ENCODE measurements at places on chromosomes 3 and 15.
A peak's percentile ranks its signal among the peaks of the same experiment; 100 is the strongest.

GRCh38 chr15:28876131-28876844 is 9.5 kb upstream of the APBA2 start:
- DNase-seq: no peak

DNA sequence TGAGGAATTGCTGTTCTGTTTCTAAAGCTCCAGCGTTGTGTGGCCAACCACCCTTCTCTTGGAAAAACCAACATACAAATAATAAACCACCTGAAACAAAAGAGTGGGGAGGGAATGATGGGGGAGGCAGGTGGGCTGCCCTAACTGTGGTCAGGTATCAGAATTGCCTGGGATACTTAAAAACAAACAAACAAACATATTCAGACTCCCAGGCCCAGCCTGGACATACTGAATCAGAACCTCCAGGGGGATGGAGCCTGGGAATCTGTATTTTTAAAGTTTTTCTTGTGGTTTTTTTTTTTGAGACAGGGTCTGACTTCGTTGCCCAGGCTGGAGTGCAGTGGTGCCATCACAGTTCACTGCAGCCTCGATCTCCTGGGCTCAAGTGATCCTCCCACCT is 4.4 kb downstream of the SLC6A6 start:
- no peak for DNase-seq

GRCh38 chr15:66095871-66096687 is 157.5 kb downstream of the MEGF11 start:
- DNase-seq: no peak

DNA sequence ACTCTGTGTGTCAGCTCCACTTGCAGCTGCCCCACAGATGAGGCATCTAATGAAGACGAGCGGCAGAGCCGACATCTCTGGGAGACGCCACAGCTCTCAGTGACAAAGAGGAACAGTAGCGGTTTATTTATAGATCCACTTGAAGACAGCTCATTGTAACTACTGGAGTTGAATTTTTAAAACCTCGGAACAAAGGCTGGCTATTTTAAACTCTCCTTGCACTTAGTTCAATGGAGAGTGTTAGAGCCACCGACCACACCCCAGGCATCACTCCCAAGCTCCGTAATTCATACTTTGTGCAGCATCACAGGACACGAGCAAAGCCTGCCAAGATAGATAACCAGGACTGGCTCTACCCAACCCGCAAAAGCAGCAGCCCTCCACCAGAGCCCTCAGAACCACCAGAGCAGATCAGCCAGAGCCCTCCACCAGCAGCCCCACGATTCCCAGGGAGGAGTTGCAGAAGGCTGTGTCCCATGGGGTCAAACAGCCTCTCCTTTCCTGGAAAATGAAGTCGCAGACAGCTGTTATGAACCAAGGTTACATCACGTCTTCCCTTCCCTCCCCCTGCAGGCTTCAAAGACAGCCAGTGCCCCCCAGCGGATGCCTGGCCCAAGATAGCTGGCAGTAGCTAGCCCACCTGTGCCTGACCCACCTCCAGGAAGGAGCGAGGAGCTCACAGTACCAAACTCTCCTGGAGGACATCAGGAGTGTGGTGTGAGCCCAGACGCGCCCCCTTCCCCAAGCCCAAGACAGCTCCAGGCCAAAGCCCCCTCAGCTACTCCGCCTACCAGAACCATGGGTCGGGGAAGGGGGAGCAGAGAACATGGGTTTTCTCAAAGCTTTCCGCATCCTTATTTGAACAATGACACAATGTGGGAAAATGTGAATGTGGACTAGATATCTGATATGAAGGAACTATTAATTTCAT is 45.7 kb downstream of the POC1A start:
- DNase-seq: no peak

- DNase-seq: no peak
Observed at GRCh38 chr3:64593350-64593749, 94.5 kb downstream of the ADAMTS9 start.

DNA sequence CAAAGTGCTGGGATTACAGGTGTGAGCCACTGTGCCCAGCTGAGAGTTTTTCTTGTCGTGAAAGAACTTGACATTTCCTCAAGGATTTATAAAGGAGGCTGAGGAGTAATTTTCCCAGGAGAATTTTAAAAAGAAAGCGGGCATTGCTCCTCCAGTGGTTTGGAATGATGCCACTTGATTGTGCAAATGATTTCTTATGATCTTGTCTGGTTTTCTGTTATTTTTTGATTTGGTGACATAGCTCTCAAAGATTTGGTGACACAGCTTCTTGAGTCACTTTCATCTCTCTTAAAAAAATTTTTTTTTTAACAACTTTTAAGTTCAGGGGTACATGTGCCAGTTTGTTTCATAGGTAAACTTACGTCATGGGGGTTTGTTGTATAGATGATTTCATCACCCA is 24.6 kb upstream of the NFKBIZ start:
- DNase-seq: no peak

GRCh38 chr3:147413686-147414389 is 4.7 kb downstream of the ZIC1 start:
- no peak for DNase-seq

GRCh38 chr15:89826671-89827655 is 12.3 kb upstream of the ANPEP start:
- no peak for DNase-seq

GRCh38 chr3:158769952-158770740 is 31.7 kb upstream of the MFSD1 start:
- DNase-seq: no peak

DNA sequence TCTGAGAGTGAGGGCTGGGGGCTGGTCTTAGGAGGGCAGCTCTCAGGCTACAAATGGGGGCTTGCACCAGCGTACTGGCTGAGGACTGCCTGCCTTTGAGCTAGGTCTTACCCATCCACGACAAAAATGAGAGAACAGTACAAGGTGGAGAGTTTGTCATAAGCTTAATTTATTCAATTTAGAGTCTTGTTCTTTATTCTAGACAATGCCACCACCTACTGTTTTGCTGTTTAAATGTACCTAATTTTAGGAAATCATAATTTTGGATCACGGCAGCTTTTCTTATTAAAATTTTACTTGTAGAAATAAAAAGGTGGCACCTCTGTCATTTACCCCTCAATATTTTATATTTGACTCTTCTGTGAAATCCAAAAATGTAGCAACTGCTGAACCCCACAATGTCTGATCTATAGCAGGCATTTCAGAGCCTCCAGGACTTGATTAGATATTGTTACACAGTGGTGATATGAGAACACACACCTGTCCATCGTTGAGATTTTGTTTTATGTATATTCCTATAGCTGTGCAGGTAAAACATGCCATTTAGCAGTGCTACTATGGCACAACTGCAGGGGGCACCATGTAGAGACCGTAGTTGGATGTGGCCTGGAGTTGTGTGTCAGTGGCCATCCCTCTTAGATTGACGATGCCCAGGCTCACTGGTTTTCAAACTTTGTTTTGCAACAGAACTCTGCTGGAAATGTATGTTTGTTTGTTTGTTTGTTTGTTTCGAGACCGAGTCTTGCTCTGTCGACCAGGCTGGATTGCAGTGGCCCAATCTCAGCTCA is 88.6 kb downstream of the SLCO3A1 start:
- no peak for DNase-seq

GRCh38 chr3:105367406-105368213 is 901 bp downstream of the ALCAM start:
- peak; percentile 85 for DNase-seq

- no peak for DNase-seq
Observed at GRCh38 chr15:78390826-78391225, 47.2 kb upstream of the IREB2 start.

DNA sequence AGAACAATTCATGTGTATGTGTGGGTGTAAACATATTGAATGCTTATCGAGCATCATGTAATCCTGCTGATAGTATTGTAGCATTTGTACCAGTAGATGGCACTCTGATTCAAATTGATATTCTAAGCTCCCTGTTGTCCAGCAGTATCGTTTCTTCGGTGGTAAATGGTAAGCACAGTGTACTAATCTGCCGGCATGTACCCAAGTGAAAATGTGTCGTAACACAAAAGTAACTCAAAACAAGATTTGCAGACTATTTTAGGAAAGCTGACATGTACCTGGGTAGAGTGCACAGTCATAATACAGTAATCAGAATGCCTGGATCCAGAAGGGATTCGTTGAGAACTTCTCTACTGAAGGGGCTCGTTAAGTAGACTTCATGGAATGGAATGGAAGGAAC is 31.7 kb upstream of the MNS1 start:
- no peak for DNase-seq

DNA sequence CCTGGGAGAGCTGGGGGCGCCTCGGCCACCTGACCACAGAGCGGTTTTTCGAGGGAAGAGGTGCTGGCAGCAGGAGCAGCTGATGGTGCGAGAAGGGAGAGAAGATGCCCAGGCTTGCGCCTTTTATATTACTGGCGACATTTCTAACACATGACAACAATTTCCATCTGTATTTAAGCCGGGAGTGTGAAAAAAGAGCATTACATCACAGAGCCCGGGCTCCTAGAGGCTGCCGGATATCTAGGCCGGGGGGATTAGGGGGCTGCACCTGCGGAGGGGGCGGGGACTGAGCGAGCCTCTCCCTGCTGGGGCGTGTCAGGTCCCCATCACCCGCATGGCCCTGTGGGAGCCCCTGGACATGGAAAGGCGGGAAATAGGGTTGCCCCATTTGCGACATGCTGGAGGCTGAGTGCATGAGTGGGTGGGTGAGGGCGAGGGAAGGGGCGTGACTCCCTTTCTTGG is 440.7 kb downstream of the MAGI1 start:
- DNase-seq: no peak

DNA sequence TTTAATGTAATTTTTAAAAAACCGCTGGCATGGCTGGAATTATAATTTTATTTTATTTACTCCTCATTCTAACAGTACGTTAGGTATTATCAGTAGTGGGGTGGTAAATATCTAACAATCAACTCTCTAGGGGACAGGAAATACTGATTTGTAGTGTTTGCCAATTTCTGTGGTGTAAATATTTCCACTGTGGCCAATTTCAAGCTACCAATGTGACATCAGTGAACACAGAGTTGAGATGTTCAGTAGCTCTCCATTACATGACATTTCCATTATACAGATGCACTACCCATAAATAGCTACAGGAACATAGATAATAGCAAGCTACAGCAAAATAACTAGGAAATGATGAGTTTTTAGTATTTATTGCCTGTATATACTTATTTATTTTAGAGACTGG is 10.0 kb upstream of the ARL8B start:
- no peak for DNase-seq

GRCh38 chr3:16399473-16399872 is 114.0 kb downstream of the RFTN1 start:
- DNase-seq: no peak

GRCh38 chr3:15345608-15346137 is 13.3 kb upstream of the SH3BP5 start:
- no peak for DNase-seq

DNA sequence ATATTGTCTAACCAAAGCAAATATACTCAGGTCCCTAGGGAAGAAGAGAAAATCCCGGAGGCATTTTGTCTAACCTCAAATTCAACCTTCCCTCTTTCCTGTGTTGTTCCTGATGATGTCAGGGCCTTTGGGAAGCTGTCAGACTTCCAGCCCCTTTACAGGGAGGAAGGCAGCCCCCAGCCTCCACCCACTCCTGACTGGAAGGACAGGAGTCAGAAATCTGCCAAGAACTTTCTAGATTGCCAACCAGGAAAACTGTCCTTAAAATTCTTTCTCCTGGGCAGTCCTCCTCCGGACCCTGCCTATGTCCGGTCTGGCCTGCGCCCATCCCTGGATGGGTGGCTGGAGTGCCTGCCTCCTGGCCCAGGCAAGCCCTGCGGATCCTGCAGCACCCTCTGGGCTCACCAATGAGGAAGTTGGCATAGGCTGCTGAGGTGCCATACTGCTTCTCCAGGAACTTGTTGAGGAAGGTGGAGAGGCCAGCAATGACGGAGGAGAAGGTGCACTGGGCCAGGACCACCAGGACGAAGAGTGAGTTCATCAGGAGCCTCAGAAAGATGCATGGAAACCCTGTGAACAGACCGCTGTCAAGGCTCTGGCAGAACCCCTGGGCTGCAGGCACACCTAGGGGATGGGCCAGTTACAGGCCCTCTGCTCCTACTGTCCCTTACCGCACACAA is 52.6 kb upstream of the RAB6B start:
- no peak for DNase-seq

- no peak for DNase-seq
Observed at GRCh38 chr15:60328852-60329443, 68.8 kb downstream of the ANXA2 start.

GRCh38 chr3:37189109-37189508 is 14.7 kb upstream of the LRRFIP2 start:
- DNase-seq: peak; percentile 27

DNA sequence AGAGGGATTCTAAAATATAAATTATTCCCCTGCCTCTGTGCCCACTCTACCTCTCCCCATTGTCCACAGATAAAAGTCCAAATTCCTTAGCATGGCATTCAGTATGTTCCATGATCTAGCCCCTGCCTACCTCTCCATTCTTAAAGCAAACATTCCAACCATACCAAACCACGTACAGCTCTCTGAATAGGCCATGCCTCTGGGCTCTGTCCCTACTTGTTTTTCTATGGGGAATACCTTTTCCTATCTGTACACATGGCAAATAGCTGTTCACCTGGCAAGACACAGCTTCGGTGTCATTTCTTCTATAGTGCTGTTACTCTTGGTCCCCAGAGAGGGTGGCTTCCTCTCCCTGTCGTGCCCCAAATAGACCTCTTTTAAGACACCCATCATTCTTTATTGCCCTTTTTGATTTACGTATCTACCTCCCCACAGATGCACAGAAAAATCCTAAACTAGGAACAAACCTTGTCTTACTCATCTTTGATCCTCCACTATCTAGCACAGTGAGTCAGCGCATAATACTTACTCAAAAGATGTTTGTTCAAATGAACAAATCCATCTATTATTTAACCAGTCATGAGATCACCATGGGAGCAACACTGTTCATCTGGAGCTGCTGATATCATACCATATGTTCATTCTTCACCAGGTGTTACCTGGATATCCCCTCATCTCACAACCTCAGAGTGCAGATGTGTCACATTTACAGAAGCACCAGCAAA is 329.8 kb downstream of the THSD4 start:
- DNase-seq: no peak

GRCh38 chr3:16993227-16993626 is 108.5 kb downstream of the PLCL2 start:
- DNase-seq: no peak

DNA sequence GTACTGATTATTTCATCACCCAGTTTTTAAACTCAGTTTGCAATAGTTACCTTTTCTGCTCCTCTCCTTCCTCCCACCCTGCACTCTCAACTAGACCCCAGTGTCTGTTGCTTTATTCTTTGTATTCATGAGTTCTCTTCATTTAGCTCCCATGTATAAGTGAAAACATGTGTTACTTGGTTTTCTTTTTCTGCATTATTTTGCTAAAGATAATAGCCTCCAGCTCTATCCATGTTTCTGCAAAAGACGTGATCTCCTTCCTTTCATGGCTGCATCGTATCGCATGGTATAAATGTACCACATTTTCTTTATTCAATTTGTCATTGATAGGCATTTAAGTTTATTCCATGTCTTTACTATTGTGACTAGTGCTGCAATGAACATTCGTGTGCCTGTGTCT is 79.0 kb downstream of the NAALADL2 start:
- no peak for DNase-seq

GRCh38 chr15:32717426-32718226 is at the start of gene GREM1:
TSS of gene GREM1 (plus strand) at chr15:32718004. CDS start at chr15:32730691, 12,687 bp downstream.
- DNase-seq: peak; percentile 92
